T-helper 9 cell (primary cell): ENCODE measurements at places on chromosomes 11 and 22.
A peak's percentile ranks its signal among the peaks of the same experiment; 100 is the strongest.

DNA sequence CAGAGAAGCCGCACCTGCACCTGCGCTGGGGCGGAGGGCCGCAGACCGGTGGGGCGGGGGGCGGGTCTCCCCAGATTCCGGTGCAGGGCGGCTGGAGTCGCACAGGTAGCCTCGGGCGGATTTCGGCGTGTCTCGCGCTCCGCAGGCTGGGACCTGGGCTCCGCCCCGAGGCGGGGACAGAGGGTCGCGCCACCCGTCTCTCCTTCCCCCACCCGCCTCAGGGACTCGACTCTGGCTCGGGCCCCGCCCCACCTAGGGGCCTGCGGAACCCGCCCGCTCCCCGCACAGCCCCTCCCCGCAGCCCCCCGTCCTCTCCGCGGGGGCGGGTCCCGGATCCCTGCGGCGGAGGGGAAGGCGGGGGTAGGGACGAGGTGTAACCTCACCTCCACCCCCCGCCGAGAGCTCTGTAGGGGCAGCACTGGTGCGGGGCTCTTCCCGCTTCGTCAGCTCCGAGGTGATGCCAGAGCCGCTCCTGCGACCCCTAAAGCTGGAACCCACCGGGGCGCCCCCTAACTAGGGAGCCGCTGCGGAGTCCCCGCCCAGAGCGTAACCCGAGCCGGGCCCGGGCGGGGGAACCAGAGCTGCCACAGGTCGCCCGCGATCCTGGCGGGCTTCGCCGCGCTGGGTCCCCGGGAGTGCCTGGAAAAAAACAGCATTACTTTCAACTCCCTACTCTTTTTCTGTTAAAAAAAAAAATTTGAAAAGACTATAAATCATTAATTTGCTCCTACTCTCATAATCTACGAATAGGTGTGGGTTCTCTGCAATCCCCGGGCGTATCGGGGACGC lies at the start of gene SLC29A2:
Gene SLC29A2 (minus strand): TSS at position 134 of the 789 bp plus-strand sequence. CDS start 169 bp downstream, outside the sequence.
- DNase-seq = peak; percentile 63

DNA sequence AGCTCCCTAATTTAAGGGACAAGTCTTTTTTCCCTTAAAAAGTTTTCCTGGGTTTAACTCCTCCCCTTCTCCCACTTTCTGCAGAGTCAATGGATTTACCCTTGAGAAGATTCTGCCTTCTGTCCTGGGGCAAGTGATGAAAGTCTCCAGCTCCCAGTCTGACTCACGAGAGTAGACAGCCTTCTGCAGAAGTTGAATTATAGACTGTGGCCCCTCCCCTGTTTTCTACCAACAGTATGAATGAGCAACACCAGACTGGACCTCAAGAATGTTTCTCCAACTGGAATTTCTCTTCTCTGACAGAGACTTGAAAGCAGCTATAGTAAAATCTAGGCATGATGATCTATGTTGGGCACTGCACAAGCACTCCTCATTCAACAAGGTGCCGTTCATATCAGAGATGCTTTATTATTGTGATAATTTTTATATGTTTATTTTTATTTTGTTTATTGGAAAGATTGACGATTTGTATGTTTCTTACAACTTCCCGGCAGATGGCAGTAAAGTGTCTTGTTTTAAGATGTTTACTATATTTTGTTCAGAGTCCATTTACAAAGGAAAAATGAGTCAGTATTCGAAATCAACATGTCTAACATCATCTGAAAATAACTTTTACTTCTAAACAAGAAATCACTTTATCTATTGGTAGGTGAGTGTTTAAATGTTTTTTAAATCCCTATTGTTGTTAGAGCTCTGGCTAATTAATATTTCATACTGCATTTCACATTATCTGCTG lies 56.6 kb downstream of the LMO2 start:
- no peak for DNase-seq

GRCh38 chr22:34294986-34295385 lies 374.7 kb upstream of the LARGE1 start:
- DNase-seq = no peak

GRCh38 chr11:47373876-47374719 lies 4.2 kb downstream of the SPI1 start:
- DNase-seq = peak; percentile 89

DNA sequence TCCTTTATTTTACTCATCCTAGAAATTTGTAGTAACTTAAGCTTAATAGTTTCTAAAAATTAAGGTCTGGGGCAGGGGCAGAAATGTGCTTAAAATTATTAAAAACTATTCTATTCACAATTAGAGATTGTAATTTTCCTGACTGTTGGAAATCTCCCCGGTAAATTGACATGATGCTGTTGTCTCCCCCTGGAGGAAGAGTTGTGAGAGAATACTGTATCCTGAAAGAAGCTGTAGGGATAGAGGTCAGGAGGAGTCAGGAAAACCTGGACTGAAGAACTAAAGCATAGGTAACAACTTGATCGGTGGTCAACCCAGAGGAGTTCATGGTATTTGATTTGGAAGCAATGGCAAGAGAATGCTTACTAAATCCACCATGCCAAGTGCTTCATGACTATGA lies 16.2 kb upstream of the ESAM start:
- no peak for DNase-seq

GRCh38 chr11:131762346-131763110 lies 392.1 kb downstream of the NTM start:
- no peak for DNase-seq

- no peak for DNase-seq
Observed at GRCh38 chr11:76660533-76661305, 9.8 kb downstream of the LRRC32 start.

GRCh38 chr11:119496469-119496868 lies 73.5 kb upstream of the THY1 start:
- DNase-seq = no peak

GRCh38 chr11:96187822-96188221 lies 155.2 kb downstream of the MAML2 start:
- DNase-seq = no peak

GRCh38 chr11:78220218-78221157 lies 31.8 kb downstream of the USP35 start:
- no peak for DNase-seq

- no peak for DNase-seq
Observed at GRCh38 chr22:48624401-48624800, 1203.3 kb downstream of the BRD1 start.

GRCh38 chr22:44329179-44329796 lies 16.5 kb upstream of the SHISAL1 start:
- DNase-seq = no peak

DNA sequence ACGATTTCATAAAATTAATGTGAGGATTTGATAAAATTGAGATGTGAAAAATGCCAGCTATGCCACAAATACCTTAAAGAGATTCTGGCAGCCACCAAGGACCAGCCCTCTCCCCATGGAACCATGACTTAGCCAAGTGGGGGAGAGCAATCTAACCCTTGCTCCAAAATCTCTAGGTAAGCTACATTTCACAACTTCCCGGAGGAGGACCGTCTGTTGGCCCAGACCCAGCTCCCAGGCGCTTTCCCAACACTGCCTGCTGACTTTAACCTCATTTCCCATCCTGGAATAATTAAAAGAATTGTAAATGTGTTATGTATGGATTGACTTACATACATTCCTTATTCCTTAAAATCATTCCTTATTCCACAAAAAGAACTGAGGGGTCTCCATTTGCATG lies 47.5 kb upstream of the TENM4 start:
- no peak for DNase-seq

DNA sequence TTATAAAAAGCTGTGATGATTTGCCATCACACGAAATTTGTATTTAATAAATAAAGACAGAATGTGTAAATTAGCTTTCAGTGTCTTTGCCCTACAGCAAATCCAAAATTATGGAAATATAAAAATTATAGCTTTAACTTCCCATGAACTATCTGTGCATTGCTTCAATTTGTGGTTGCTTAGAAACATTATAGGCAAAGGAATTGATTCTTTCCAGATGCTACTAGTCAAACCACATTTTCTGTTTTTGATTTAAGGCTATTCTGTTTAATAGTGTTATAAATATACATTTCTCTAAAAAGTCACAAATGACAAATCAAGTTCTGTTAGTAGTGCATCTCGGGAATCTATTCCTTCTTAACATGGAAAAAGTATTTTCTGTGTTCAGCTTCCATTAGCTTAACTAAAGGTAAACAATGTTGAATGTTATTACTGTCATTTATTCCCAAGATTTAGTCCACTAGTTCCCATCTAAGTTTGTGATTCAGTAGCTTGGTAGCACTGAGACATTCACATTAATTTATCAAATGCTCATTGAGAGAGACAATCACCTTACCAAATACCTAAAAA lies 1086.3 kb upstream of the CCDC90B start:
- DNase-seq = no peak

DNA sequence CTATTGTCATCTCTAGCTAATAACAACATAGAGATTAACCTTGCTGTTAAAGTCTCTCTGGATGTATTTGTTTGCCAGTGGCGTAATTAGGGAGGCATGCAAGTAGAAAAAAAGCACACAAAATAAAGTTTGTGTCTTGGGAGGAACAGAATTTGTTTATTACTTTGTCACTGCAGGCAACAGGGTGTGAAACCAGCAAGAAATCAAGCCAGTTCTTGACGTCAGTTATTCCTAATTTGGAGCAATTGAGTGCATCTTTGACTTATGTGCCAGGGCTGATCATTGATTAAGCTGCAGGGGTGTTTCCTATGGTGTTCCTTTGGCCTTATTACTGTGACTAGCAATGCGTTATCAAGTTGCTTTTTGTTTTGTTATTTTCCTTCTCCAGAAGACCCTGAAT lies 751.0 kb downstream of the KCNA4 start:
- DNase-seq = no peak

GRCh38 chr11:693415-693831 lies 1.6 kb downstream of the DEAF1 start:
- DNase-seq = no peak

DNA sequence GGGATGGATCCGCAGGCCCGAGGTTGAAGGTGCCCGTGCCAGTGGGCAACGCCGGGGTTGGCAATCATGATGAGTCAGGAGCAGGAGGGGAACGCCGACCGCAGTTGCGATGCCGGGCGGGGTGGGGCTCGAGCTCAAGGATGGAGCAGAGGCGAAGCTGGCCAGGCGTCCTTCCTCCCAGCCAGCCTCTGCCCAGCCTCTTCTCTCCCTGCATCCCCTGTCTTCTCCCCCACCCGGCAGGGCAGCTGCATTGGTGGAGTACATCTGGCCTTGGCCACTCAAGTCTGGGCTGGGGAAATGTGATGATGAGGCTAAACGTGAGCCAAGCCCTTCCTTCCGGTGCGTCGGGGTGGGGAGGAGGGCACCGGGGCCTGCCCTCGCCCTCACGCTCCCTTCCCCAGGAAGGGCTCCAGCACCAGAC lies 3.9 kb downstream of the IFITM10 start:
- no peak for DNase-seq

DNA sequence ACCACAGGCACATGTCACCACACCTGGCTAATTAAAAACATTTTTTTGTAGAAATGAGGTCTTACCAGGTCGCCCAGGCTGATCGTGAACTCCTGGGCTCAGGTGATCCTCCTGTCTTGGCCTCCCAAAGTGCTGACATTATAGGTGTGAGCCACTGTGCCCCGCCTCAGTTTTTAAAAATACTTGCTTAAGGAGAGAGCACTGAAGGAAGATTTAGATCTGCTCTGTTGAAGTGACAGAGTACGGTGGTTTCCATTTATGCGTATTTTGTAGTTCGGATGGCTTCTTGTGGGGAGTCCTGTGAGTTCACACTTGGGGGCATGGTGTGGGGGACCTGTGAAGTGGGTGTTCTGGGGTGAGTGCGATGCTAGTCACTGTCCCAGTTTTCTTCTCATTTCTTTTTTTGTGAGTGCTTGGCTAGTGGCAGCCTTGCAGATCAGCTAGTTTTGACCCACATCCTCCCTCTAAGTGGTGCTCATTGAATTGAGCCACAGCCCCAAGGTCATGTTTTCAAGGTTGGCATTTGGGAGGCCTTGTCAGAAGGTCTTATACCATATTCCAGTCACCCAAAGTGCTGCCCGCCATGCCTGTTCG lies 31.5 kb downstream of the PTPRJ start:
- peak; percentile 45 for DNase-seq

DNA sequence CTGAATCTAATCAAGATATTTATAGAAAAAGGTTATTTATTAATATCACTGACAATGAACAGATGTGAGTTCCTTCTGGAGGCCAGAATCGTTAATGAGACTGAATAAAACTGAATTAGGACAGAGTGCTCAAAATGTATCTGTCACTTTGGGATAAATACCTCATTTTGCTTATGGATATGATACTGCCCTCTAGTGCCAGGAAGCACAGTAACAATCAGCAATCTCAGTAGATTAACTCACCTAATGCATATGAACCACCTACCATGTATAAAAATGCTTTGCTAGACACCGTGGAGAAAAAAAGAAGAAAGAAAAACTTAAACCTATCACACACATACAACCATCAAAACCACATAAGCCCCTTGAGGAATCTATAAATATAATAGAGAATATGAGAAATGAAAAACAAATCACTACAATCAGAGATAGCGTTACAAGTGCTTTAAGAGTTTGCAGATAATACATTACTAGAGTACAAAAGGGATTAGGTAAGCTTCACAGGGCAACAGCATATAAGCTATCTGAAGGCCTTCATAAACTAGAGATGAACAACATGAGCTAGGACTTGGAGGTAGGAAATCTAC lies 117.4 kb downstream of the SGSM3 start:
- DNase-seq = no peak

GRCh38 chr11:99268886-99269285 lies 248.1 kb downstream of the CNTN5 start:
- DNase-seq = no peak

DNA sequence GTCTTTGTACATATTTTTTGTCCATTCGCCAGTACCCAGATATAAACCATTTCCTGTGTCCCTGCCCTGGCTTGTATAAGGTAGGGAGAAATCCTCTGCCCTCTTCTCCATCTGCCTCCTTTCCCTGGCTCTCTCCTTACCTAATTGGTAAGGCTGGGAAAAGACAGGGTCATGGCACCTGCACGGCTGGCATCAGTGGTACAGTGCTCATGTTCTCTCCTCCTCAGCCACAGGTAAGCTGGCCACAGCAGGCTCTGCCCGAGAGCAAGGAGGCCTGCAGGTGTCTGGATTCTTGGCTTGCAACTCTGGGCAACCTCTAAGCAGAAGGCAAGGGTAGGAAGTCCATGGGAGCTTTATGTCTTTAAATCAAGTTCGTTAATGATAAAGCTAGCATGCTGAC lies 419.9 kb downstream of the BUD13 start:
- DNase-seq = no peak
